Occipital lobe (tissue), 3 donors: ENCODE measurements at places on chromosomes 13 and 19.

DNA sequence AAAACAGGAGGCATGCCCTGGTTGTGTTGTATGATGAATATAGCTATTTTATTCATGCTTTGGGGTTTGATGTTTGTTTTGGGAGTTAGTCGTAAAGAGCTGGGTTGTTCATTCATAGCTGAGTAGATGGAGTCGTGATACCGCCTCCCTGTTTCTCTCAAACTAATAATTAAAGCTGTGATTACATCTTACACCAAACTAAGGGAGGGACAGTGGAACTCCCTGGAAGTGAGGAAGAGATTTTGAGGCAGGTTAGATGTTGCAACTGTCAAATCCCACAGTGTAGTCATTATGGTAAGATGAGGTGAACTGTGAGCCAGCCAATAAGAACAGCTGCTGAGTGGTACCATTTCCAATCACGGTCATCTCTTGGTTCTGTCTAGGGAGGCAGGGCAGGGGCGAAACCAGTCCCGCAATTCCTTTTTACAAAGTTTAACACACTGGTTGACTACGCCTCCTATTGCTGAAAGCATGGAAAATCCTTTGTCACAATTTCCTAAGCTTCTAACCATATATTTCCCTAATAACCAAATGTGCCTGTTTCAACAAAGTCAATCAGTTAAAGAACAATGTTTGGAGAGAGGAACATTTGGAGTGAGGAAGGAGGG lies 207.6 kb upstream of the SERP2 start:
- DNase-seq = no peak

GRCh38 chr19:34188408-34188807 lies 16.1 kb downstream of the LSM14A start:
- DNase-seq = no peak

DNA sequence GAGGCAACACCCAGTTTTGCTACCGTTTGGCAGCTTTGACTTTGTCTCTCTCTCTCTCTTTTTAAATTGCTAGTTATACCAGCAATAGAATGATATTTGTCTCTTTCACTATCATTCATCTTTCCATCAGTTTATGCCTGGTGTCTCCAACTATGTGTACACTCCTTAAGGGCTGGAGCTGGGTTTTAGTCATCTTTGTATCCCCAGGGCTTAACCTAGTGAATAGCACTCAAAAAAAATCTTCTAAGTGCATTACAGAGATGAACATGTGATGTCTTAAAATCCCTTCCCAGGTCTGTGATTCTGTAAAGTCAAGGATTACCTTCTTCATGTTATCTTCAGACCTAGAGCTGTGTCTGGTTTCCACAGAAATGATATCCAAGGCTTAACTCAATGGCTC lies 7.8 kb upstream of the UBL3 start:
- no peak for DNase-seq

DNA sequence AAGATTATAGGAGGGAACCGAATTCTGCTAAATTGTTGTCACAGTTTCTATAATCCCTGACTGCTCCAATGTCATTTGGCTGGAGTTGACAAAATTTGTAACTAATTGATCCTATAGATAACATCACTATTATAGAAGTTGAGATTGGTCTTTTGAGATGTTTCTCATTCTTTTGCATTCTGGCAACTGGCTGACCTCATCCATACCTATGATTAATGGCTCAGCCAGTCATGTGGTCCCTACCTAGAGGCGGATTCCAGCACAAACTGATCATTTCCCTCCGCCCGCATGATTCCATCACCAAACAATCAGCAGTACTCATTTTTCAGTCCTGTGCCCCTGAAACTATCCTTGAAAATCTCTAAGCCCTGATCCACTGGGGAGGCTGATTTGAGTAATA lies 4.2 kb downstream of the PSG2 start:
- no peak for DNase-seq

- DNase-seq = peak; percentile 22
Measured at GRCh38 chr19:10452726-10453618, 32.6 kb downstream of the PDE4A start.

DNA sequence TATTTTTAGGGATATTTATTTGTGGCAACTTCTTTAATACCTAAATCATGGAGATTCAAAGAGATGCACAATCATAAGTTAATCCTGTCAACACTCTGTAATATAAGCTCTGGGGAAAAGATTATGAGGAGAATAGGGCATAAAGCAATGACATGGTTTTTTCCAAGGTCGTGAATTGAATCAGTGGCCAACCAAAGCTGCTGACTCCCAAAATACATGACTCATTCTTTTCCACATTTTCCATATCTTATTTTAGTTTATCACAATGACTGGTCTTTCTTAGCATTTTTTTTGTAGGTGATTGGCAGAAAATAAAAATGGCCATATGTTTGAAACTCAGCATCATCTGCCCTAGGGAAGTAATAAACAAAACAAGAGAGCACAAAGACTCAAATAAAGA lies 28.5 kb upstream of the RBM26 start:
- DNase-seq = no peak

DNA sequence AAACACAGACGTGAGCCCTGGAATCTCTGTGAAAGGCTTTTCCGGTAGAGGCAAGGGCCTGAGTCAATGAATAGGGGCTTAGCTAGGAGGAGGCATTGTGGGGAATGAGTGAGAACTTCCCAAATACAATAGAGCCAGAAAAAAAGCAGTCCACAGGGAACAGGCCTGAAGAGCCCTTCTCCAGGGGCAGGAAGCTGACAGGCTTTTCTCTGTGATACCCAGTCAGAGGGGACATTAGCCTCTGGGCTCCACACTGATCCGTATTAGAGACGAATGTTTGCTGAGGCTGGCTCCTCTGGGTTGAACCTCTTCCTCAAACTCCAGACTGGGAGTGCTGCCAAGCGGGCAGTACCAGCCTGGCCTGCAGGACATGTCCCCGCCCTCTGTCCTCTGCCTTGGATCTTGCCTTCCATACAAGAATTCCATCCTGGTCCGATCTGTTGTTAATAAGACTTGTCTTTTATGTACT lies 2.3 kb downstream of the DHRS12 start:
- DNase-seq = peak; percentile 22

DNA sequence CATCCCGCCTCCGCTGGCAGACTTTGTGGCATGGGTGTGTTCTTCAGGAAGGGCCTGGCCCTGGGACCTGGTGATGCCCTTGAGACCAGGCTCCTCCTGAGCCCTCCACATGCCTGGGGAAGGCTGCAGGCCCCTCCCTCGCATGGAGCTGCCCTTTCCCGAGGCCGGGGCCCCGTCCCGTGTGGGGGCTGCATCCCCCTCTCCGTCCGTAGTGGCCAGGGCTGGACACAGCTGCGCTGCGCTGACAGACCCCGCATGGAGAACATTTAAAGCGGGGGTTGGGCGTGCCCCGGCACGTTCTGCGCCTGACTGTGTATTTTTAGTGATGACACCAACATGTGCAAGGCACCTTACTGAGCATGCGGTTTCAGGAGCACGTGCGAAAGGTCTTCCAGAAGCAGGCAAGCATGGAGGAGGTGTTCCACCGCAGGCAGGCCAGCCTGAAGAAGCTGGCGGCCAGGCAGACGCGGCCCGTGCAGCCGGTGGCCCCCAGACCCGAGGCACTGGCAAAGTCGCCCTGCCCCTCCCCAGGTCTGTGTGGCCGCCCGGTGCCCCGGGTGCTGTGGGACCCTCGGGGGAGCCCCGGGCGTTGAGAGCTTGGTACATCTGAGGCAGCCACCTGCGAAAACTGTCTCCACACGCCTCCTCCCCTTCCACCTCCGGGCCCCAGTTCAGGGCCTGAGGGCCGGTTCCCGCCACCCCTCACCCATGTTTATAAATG lies 28.8 kb upstream of the F7 start:
- no peak for DNase-seq

DNA sequence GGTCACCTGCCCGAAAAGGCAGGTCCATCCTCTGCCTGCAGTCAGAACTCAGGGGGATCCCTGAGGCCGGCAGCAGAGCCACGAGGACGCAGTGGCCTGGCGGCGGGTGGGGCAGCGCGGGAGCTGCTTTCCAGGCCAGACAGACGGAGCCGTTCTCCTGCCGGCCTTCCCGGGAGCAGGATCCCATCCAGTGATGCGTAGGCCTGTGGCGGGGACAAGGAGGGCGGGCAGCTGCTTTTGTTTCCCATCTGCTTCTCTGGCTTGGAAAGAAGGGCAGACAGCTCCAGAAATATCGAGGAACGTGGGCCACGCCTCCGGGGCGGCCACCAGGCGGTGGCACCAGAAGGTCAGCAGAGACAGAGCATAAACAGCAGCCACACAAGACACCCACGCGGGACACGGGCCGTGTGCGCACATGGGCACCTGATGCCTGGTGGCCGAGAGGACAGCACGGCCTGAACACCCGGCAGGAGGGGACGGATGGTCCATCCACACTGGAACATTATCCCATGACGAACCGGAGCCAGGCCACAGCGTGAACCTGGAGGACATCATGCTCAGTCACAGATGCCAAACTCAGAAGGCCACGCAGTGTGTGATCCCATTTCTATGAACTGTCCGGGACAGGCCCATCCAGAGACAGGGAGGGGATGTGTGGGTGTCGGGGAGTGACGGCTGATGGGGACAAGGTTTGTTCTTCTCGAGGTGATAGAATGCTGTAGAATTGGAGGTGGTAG lies 13.9 kb upstream of the MKNK2 start:
- DNase-seq = peak; percentile 54

- DNase-seq = no peak
Measured at GRCh38 chr13:83601539-83601938, 280.7 kb downstream of the SLITRK1 start.

DNA sequence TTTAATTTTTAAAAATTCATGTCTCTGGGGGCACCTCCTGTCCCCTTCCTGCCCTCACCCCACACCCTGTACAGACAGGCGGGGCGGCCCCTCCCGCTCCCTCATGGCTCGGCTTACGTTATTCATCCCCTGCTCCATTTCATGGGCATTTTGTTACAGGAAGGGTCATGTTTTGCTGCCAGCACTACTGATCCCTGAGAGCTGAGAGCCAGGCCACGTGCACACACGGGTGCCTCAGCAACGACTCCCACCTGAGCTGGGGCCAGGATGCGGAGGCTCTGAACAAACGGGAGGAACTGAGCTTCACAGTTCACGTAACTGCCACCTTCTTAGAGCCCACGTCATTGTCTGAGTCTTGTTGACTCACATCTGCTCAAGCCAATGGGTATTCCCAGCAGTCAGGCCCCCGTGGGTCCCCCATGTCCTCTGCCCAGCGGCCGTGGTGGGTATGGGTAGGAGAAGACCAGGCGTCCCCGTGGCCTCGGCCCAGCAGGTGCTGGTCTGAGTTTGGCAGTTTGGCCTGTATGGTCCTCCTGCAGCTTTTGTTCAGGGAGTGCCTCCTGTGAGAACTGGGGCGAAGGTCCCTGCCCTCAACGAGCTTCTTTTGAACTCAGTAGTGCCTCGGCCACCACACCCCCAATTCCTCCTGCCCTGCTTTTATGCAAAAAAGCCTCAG lies 16.4 kb upstream of the TMEM255B start:
- no peak for DNase-seq

GRCh38 chr19:46731584-46731983 lies 14.3 kb upstream of the FKRP start:
- DNase-seq = peak; percentile 57

DNA sequence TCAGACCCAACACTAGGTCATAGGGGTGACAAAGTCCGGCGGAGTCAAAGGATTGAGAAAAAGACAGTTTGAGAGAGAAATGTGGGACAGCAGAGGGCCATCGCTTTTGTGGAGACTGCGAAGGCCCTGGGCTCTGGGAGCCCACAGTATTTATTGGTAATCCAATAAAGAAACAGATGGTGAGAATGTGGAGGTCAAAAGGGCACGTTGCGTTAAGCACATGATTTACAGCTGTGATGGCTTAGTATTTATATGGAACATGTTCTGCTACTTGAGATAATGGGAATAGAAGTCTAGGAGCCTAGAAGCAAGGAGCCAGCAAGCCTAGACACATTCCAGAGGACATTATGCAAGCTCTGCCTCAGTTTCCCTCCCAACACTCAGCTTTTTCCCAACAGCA lies 2521.1 kb downstream of the PCDH9 start:
- DNase-seq = no peak

- DNase-seq = no peak
Measured at GRCh38 chr13:39318161-39318560, 279.9 kb downstream of the NHLRC3 start.

DNA sequence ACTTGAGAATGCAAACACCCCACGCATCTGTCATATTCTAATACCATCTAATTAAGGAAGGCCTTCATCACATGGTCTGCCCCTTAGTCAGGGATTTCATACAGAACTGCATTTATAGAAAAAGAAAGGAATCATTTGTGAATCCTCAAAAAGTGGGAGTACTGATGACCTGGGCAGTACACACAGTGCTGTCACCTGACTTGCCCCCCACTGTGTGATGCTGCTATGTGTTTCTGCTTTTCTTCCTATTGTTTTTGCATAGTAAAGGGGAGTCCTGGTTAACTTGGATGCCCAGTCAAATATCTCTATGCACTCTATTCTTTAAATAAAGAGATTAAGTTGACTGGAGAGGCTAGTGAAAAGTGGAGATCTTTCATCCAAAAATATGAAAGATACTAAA lies 1921.2 kb upstream of the PRR20A start:
- no peak for DNase-seq

- DNase-seq = no peak
Measured at GRCh38 chr13:86020351-86021002, 221.3 kb upstream of the SLITRK6 start.

- no peak for DNase-seq
Measured at GRCh38 chr13:50280441-50280937, 265.2 kb downstream of the KCNRG start.

GRCh38 chr13:72205773-72206172 lies 338.8 kb upstream of the DACH1 start:
- no peak for DNase-seq

- DNase-seq = no peak
Measured at GRCh38 chr13:89584058-89584620, 1763.3 kb upstream of the MIR17HG start.

DNA sequence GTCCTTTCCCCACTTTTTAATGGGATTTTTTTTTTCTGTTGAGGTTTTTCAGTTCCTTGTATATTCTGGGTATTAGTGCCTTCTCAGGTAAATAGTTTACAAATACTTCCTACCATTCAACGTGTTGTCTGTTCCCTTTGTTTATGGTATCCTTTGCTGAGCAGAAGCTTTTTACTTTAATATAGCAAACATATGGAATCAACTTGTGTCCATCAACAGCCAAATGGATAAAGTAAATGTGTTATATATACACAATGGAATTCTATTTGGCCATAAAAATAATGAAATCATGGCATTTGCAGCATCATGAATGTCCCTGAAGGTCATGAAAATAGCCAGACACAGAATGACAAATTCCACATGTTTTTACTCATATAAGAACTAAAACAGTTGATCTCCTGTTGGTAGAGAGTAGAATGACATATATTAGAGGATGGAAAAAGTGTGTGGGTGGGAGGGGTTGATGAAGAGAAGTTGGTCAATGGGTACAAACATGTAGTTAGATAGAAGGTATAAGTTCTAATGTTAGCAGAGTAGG lies 500.8 kb downstream of the SLITRK6 start:
- no peak for DNase-seq

GRCh38 chr19:6521718-6522646 lies 8.8 kb upstream of the TNFSF9 start:
- no peak for DNase-seq

- DNase-seq = no peak
Measured at GRCh38 chr13:36431204-36432105, 840 bp upstream of the CCNA1 start.
